Ureter (tissue), 1 donor: ENCODE measurements at places on chromosomes 12 and 14.
A peak's percentile ranks its signal among the peaks of the same experiment; 100 is the strongest.

GRCh38 chr14:58673722-58674121 lies 36.0 kb downstream of the DACT1 start:
- no peak for DNase-seq

GRCh38 chr12:104147346-104147745 lies 9.3 kb upstream of the NFYB start:
- no peak for DNase-seq

DNA sequence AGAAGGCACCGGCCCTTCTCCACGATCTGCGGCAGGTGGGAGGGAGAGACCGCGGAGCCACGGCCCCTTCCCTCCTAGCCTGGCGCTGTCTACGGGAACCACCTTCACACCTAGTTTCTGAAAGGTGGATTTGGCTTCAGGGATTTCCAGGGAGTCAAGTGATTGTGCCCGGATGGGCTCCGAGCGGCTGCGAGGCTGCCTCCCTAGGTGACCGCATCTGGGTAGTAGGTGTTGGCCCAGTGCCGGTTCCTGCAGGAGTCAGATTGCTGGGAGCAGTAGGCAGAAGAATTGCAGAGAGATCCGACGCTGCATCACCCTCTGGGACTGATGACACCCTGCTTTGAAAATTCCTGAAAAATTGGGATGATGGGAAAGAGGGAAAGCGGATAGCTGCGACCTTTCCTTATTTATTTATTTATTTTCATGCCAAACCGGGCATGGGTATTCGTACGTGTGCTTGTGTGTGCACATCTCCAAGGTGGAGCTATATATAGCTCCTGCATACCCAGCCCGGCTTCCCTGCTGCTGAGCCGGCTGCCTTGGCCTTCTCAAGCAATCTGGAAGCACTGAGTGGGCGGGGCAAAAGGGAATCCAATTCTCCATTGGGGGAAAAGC lies 1.1 kb downstream of the CNTN1 start:
- DNase-seq, result peak; percentile 53

DNA sequence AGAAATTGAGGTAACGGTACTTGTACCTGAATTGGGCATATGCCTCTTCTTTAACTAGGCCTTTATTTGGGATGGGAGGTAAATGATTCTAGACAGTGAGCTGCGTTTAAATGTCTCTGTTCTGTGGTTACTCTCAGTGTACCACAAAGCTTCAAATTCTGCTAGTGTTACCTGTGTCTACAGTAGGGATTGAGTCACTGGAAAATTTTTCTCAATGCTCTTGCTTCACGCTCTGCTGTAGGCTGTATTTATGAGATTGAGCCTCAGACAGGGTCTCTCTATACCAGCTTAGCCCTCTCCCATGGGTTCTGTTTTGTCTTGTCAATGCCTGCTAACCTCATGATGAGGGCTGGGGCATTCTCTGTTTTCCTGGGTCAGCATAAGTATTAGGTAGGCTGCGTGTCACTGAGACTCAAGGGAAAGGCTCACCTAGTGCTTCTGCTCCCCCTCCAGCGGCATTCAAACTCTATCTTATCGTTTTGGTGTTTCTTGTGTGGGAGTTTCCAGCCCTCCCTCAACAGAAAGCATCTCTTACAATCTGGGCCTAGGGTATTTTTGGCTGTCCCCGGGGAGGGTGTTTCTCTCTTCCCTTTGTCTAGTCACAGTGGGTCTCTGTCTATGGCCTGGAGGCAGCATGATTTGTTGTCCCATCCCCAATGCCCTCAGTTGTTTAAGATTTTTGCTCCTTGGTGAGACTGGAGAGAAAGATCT lies 285.8 kb downstream of the ADGRD1 start:
- no peak for DNase-seq

- DNase-seq, result no peak
Measured at GRCh38 chr12:51898937-51899336, 8.4 kb upstream of the ACVRL1 start.
